ENCODE measurements at places on chromosomes 6 and 20.

- DNase-seq = no peak
Observed at GRCh38 chr20:13736436-13737191, 48.1 kb downstream of the ESF1 start.

DNA sequence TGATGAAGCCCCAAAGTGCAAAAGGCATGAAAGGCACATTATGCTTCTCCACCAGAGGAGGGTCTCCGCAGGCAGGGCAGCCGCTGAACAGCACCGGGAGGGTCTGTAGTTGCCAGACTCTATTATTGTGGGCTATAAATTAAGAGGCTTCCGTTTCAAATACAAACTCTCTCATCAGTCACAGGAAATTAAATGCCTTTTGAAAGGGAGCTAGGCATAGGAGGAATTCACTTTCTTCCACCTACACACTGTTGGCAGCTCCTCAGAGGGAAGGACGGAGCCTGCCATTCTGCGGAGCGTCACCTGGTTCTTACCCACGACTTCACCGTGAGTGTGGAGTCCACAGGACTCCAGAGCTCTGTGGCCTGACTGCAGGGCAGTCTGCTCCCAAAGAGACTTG lies 140.8 kb upstream of the AGPAT4 start:
- no peak for DNase-seq

DNA sequence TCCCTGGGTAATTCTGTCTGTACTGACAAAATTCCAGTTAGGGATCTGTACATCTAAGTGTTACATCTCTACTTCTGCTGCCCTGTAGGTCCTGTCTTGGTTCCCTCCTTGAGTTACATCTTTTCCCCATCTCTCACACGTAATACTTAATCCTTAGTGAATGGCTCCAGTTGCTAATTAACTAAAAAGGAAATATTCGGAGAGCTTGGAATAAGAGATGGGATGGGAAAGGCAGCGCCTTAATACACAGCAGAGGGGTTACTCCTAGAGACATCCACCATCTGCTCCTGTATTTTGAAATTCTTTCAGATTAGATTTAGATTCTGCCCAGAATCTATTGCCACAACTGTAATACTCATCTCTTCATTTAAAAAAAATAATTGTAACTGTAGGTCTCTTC lies 384.0 kb downstream of the SAMD5 start:
- DNase-seq = no peak

DNA sequence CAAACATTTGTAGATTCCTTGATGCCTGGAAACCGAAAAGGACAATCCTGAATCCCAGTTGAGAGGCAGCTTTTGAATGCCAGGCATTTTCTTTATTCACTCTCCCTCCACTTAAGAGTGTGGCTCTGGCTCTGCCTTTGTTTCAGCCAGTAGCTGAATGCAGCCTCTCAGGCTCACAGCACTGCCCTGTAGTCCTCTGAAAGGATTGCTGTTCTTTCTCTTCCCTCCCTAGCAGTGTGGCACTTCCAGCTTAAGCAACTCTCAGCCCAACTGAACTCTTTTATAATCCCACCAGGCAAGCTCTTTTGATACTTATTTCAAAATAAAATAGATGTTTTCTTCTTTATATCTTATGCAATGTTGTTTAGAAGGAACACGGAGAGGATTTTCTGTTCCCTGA lies 415.6 kb downstream of the GJA1 start:
- no peak for DNase-seq

DNA sequence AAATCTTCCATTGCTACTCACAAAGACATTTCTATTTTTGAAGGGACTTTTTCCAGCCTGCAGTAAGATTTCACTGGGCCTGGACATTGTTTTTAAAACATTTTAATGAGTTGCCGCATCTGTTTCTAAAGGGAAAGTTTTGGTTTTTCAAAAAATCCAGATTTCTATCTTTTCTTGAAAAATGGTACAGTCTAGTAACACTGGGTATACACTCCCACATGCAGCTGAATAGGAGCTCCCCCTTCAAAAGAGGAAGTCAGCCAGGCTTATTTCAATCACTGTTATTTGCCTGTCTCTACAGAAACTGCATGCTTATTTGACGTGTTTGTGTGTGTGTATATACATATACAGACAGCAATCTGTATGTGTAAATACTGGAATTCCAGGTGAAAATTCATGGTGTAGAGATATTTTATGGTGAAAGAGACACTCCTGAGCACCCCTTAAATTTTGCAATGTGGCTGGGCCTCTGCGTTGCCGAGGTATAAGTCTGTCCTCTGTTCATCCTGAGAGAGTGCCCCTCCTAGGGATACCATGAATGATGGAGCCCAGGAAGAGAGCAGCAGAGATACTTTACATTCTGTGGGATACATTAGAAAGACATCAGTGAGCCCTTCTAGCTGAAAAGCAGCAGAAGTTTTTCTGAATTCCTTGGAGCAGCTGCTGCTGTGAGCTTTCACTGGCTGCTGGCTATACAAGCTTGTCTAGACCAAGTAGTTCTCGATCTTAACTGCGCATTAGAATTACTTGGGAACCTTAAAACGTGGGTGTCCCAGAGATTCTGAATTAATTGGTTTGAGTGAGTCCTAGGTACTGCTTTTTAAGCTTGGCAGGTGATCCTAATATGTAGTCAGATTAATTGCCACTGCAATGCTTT lies 12.0 kb upstream of the ABRACL start:
- DNase-seq = no peak

GRCh38 chr6:65776332-65776731 lies 69.3 kb upstream of the EYS start:
- DNase-seq = no peak

GRCh38 chr6:119552021-119552420 lies 202.5 kb upstream of the MAN1A1 start:
- DNase-seq = no peak

DNA sequence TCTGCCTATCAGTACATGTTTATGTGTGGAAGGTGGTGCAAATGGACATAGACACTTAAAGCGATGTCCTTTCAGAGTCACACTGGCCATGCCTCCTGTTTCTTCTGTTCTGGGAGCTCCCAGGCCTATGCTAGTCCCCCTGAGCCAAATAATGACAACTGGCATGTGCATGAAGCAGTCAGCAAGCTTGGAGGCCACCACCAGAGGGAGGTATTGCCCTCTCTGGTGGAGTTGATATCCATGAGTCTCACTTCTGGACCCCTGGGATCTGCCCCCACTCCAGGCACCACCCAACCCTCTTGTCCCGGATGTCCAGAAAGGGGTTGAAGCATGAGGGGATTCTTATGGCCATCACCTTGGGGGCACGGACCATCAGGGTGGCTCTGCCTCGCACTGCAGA lies 172.2 kb downstream of the AIG1 start:
- no peak for DNase-seq

- no peak for DNase-seq
Observed at GRCh38 chr6:119145111-119145510, 66.6 kb upstream of the FAM184A start.

DNA sequence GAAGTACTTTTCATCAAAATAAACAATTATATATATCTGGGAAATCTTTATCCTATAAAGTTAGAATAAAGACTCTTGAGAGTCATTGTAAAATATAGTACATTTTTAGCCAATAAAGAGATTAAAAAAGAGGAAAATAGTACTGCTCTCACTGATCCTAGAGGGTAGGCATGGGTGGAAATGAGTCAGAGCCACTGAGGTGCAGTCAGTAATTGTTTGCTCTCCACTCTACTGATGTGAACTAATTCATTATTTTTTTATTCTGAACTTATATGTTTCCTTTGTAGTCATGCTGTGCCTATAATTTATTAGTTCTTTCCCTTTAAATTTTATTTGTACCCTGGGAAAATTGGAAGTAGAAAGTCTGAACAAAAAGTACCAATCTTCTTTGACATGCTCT lies 1359.4 kb upstream of the GJE1 start:
- no peak for DNase-seq

GRCh38 chr6:43021270-43022047 lies at the start of gene RRP36:
Gene RRP36, plus strand, starts transcription at chr6:43021623. Its CDS starts 32 bp downstream, at chr6:43021655.
- DNase-seq = peak; percentile 91

- DNase-seq = no peak
Observed at GRCh38 chr6:139473231-139473701, 98.8 kb upstream of the CITED2 start.

- DNase-seq = no peak
Observed at GRCh38 chr6:10316373-10316721, 98.5 kb downstream of the TFAP2A start.

DNA sequence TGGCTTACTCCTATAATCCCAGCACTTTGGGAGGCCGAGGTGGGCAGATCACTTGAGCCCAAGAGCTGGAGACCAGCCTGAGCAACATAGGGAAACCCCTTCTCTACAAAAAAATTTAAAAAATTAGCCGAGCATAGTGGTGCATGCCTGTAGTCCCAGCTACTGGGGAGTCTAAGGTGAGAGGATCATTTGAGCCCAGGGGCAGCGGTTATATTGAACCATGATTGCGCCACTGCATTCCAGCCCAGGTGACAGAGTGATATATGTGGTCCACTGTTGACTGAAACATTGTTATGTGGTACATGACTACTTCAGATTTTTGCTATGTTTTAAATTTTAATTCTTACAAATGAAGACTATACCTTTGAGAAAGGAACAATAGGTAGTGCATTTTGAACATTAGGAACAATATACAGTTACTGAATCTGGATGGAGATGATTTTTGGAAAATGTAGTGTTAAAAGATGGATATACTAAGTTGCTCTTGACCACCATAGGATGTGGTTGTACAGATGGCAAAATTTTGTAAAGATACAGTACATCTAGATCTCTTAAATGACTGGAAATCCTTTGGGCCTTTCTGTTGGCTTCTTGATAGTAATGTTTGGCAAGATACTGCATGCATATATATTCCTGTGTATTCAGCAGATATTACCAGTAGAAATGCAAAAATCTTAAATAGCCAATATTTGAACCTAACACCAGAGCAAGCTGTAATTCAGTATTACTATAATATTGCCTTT lies 35.9 kb downstream of the MAPK14 start:
- no peak for DNase-seq

DNA sequence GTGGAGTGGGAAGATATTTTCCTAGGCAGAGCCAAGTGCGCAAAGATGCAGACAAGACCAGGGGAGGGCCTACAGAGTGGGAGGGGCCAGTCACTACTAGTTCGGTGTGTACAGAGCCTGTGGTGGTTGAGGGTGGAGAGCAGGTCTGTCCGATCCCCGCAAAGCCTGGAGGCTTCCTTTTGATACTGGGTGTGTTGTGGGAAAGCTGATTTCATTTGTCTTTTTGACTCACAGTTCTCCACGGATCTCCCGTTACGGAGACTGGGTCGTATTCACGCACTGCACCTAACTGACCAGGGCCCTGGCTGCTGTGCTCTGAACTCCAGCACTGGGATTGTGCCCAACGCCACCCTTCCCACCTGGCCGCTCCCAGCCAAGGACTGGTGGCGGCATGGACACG lies 1.4 kb upstream of the TIAM2 start:
- no peak for DNase-seq

GRCh38 chr6:38720295-38720694 lies 5.2 kb downstream of the DNAH8 start:
- no peak for DNase-seq

DNA sequence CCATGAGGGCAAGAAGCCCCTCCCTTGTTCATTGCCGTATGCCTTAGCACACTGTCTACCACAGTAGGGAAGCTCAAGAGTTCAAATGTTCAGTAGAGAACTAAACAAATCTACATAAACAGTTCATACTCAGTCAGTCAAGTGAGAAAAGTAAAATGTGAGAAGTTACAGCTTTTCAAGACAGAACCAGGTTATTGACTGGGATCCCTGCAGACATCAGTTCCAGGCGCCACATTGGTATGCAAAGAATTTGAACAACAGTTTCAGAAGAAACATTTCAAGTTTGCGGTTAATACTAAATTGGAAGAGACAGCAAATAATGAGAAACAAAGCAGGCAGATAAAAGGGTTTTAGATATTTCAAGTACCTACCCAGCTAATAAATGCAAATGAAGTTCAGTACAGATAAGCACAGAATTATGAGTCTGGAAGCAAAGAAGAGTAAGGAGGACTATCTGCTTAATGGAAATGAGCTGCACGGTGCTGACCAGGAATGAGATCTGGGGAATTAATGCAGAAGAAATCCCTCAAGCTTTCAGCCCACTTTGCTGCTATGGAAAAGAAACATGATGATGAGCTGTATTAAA lies 246.2 kb downstream of the HACE1 start:
- DNase-seq = no peak

DNA sequence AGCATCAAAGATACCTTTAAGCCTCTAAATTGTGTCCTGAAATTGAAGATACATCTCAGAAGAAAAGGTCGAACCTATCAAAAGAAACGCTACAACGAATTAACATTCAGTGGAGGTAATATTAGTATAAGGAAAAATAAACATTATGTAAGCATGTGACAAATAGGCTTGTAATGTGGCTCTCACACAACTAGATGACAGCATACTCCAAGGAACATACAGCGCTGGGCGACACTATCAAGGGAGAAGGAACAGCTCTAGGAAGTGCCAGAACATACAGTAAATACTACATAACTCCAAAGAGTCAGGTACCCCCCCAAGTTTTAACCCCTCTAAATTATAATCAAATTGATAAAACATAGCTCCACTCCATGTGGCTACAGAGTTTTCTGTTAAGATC lies 103.5 kb downstream of the LAMP5 start:
- DNase-seq = no peak

DNA sequence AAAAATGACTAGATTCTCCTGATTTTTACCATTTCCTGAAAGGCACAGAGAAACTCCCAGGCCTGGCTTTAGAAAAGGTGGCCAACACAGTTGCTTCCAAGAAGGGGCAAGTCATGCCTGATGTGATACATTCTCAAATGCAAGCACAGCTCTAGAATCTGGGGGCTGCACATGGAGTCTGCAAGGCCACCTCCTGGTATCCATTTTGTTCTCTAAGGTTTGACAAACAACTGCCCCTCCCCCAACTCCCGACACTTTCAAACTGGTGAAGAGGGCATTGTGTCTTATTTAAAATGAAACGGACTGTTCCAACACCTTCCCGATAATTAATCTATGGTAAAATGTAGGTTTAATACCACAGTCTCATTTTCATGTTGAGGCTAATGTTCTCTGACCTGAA lies 220.2 kb upstream of the CEP162 start:
- DNase-seq = no peak

- no peak for DNase-seq
Observed at GRCh38 chr6:33691456-33692077, 19.9 kb downstream of the UQCC2 start.

DNA sequence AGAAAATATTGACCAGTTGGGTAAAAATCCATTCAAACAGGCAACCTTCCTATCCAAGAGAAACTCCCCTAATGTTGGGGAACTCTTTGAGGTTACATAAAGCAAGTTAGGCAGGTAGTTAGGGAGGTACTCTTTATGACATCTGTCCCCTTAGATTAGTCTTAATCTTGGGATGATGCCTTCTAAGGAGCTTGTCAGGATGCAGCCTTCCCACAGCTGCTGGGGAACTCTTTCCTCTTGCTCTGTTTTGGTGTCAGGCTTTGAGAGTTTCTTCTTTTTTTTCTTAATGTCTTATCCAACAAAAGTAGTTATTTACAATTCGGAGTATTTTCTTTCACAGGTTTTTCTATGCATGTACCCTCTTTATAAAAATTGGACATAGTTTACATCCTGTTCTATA lies 194.8 kb downstream of the CDKAL1 start:
- DNase-seq = no peak

DNA sequence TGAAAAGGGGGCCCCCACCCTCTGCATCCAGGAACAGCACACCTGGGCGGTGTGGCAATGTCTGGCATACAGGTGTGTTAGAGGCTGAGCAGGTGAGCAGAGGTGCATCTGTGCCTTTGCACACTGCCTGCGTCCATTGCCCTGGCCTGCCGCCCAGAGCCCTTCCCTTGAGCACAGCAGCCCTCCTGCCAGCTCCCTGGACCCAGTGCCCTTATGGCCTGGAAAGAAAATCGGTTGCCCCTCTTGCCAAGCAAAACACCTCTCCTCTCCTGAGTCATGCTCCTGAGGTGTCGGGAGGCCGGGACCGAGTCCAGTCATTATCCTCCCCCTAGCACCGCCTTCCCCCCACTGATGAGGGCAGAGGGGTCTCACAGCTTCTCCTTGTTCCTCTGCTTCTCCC lies 259.9 kb downstream of the SMOC2 start:
- DNase-seq = peak; percentile 56
